ENCODE measurements at places on chromosomes 13 and 19.

GRCh38 chr13:27679896-27680295 is 58.2 kb downstream of the POLR1D start:
- no peak for DNase-seq

DNA sequence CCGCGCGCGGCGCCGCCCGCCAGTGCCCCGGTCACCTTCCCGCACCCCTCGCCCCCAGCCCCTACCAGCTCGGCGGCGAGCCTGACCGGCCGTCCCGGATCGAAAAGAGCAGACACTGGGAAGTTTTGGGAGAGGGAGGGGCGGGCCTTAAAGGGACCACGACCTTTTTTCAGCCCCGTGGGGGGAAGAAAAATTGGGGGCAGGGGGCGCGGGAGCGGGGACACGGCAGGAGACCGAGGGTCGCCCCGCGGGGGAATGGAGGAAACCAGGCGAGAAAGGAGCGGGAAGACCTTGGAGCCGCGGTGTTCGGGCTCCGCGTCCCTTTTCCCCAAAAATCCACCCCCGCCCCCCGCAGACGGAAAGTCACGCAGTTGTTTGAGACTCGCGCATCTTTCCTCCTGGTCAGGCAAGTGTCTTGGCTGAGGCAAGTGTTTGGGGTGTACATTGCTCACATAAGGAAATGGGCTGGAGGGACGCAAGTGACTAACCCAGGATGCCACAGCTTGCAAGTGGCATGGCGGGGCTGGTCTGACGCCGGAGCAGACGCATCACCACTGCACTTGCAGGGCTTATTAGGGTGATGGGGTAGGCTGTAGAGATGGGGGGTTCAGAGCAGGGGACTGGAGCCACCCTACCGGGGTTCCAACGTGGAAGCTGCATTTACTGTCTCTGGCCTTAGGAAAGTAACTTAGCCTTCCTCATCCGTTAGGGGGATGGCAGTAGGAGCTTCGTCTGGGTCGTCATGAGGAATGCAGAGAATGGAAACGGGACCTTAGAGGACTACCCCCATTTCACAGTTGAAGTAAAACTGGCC is 2.7 kb upstream of the HNRNPL start:
- peak; percentile 26 for DNase-seq

- DNase-seq, result no peak
Observed at GRCh38 chr19:9128171-9128570, 1.4 kb upstream of the OR7G3 start.

DNA sequence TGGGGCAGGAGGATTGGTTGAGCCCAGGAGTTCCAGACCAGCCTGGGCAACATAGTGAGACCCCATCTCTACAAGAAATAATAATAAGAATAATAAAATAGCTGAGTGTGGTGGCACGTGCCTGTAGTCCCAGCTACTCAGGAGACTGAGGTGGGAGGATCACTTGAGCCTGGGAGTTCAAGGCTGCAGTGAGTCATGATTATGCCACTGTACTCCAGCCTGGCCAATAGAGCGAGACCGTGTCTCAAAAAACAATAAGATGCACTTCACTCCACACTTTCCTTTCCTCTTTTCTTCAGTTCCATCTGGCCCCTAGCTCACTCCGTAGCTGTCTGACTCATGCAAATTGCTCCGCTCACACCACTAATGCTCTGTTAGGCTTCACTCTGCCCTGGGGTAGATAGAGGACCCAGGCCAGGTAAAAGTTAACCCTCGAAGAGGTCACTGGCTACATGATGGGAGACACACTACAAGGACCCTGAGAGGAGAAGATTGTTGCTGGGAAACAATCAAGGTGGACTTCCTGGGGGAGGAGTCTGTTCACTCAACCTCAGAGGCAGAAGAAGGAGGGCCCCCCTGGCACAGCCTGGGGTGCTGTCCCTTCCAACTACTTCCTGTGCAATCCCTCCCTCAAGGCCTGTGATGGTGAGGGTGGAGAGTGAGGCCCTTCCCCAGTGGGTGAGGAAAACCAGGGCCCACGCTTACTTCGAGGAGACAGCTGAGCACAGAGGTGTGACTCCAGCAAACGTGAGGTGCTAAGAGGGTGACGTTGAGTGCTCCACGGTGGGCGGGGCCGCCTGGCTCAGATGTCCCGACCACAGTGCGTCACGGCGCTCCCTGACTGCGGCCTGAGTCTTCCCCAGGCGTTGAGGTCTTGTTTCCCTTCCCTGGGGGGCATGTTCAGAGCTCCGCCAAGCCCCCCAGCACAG is 8.8 kb upstream of the TNFSF9 start:
- no peak for DNase-seq

DNA sequence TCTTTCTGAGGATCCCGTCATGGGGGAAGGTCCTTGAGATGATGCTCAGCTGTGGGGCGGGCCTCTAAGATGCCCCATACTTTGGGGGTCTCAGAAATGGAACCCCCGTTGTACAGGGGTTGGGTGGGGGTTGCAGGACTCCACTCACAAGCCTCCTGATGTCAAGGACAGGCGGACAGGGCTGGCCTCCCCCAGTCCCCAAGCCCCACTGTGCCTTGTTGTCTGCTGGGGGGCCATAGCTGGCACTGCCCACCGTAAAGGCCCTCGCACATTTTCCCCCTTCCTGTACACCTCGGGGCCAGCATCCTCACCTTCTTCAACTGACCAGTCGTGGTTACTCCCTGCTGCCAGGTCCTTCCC is 2.7 kb downstream of the SNAPC2 start:
- DNase-seq, result no peak

GRCh38 chr13:40668335-40668734 is 1.9 kb upstream of the FOXO1 start:
- DNase-seq, result peak; percentile 25

- DNase-seq, result no peak
Observed at GRCh38 chr13:109480011-109480955, 306.1 kb downstream of the IRS2 start.

GRCh38 chr19:31717269-31717923 is 368.2 kb upstream of the TSHZ3 start:
- DNase-seq, result no peak

DNA sequence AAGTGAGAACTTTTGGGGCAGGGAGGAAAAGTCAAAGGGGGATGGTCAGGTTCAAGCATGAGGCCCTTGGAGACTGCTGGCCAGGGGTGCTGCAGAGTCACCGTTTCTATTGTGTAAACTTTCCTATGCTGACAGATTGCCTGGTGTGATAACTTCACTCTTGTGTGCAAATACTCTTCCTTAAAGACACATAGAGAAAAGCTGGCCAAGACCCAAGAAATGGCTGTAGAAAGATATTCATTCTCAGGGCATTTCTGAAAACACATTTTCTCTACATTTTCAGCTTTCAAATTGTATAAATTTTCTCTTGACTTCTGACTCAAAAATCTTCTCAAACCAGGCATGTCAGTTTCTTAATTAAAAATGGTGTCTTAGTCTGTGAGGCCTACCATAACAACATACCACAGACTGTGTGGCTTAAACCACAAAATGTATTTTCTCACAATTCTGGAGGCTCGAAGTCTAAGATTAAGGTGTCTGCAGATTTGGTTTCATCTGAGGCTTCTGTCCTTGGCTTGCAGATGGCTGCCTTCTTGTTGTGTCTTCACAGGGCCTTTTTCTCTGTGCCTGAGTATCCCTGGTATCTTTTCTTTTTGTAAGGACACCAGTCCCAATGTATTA is 304.5 kb downstream of the KCNRG start:
- no peak for DNase-seq

- no peak for DNase-seq
Observed at GRCh38 chr13:100362781-100363180, 225.8 kb downstream of the GGACT start.

- no peak for DNase-seq
Observed at GRCh38 chr19:42291435-42291810, 10.5 kb upstream of the PRR19 start.

- peak; percentile 95 for DNase-seq
Observed at GRCh38 chr19:1076951-1077350, 10.0 kb downstream of the ARHGAP45 start.

GRCh38 chr13:46295491-46296114 is 83.9 kb downstream of the LRRC63 start:
- DNase-seq, result peak; percentile 89

GRCh38 chr19:51708811-51709210 is 15.0 kb downstream of the HAS1 start:
- no peak for DNase-seq

- no peak for DNase-seq
Observed at GRCh38 chr19:19461306-19461670, 54.1 kb downstream of the TSSK6 start.

DNA sequence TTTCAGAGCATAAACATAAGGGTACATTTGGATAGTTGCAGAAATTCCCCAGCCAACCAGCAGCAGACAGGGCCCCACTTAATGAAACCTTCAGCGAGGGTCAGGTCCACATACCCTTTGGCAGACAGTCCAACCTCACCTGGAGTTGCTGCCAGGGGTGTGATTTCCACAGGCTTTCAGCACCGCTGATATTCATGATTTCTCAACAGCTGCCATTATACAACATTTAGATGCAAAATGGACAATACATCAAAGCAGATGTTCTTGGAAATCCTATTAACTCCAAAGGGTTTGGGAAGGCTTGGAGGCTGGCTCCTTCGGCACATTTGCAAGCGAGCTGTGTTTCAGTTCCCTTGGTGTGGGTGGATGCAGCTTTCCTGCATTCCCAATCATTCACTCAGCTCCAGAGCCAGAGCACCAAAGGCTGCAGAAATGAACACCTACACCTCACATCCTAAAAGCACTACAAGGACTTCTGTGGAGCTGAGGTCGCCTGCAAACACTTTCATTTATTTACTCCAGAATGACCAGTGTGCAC is 147.2 kb upstream of the VSTM2B start:
- DNase-seq, result no peak

DNA sequence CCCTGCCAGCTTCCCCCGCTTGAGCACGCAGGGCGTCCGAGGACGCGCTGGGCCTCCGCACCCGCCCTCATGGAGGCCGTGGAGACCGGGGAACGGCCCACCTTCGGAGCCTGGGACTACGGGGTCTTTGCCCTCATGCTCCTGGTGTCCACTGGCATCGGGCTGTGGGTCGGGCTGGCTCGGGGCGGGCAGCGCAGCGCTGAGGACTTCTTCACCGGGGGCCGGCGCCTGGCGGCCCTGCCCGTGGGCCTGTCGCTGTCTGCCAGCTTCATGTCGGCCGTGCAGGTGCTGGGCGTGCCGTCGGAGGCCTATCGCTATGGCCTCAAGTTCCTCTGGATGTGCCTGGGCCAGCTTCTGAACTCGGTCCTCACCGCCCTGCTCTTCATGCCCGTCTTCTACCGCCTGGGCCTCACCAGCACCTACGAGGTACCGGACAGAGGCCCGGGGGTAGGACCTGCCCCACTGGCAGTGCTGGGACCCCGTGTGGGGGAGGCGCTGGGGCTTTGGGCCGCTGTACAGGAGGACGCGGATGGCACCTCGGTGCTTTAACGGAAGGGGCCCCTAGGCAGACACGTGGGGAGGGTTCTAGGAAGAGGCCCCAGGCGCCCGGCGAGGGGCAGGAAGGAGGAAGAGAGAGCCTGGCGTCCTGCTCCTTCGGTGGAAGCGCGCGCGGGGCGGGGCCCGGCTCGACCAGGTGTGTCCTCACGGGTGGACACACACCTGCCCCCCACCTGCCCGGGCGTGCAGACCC is 681 bp downstream of the SLC5A5 start:
- DNase-seq, result no peak
